ENCODE measurements at places on chromosomes 16 and 17.
A peak's percentile ranks its signal among the peaks of the same experiment; 100 is the strongest.

- no peak for DNase-seq
These were observed 126.6 kb downstream of the RPTOR start for GRCh38 chr17:80671039-80671824.

DNA sequence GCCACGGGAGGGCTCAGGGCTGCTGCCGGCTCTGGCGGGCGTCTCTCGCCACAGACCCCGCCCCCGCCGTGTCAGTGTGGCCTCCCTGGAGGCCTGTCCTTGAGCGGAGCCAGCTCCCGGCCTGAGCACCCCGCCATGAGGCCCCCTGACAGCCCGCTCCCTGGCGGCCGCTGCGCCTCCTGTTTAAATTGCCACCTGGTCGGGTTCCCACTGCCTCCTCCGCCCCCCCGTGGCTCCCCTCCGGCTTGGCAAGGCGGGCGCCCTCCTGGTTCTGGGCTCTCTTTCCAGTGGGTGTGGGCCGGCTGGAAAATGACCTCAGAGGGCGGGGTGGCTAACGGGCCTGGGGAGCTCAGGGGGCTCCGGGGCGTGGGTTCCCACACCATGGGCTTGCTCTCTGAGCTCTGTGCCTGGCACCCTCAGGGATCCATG lies 42.1 kb upstream of the SSTR5 start:
- DNase-seq = no peak

DNA sequence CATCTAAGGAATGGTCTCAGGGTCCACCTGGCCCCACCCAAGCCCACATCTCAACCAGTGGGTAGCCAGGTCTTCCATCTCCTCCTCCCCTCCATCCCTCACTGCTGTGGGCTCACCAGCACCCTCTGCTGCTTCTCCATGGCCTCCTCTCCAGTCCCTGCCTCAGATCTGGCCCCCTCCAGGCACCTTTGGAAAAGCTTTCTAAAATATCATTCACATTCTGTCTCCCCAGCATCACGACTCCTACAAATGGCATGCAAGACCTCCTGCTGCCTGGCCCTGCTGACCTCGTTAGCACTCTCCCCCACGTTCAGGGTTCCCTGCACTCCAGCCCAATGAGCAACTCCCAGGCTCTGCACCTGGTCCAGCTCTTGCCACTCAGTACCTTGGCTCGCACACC lies 13.7 kb downstream of the GLP2R start:
- no peak for DNase-seq

DNA sequence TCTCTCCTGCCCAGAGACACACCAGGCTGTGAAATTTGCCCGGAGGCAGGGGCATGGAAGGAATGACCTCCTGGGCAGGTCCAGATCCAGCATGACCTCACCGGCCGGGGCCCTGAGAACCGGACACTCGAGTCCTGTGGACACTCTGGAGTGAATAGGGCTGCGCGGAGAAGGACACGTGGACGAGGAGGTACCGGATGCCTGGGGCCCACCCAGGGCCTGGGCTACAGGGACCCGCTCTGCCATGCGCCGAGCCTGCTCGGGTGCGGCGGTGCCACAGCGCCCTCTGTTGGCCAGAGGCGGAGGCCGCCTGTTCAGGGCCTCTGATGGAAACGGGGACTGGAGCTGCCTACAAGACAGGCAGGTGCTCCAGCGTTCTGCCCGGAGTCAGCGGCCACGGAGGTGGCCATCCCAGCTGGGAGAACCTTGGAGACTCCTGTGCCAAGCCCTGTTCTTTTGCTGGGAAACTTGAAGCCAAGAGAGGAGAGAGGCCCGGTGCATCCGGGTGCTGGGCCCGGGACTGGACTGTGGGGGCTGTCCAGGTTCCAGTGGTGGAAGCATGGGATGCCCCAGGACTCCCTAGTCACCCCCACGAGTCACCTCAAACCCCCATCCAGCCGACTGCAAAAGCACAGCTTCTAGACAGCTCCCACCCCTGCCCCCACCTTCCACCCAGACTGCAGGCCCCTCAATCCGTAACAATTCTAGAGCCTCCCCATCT lies 19.3 kb upstream of the NXPH3 start:
- peak; percentile 71 for DNase-seq

- no peak for DNase-seq
These were observed 154.7 kb downstream of the ZNF423 start for GRCh38 chr16:49701065-49701685.

DNA sequence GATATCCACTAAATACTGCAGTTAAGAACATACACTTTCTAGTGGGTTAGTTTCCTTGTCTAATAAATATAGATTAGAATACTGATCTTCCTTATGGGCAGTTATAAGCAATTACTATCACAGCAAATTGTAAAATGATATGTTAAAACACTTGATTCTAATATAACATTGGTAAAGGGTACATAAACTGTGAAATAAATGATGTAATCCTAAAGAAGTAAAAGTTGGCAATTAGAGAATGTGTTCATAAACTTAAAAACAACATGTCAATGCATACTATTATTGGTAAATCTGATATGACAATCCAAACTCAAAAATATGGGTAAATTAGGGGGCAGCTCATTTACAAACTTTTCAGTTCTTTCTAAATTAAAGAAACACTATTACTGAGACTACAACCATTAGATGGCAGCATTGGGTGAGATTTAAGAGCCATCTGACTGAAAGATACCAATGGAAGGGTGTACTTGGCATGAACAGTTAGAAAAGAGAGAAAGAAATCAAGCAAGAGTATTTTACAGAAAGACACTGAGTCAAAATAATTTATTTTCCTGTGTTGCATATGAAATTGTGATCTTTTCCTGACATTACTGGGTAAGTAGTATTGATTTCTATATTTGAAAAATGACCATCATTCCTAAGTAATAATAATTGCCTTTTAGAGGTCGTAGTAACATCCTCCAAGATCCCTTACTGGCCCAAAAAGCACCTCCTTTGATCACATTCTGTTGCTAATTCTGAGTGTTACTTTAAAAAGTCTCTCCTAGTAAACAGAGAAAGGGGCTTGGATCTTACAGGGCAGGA lies 119.6 kb downstream of the SPAG9 start:
- peak; percentile 27 for DNase-seq

DNA sequence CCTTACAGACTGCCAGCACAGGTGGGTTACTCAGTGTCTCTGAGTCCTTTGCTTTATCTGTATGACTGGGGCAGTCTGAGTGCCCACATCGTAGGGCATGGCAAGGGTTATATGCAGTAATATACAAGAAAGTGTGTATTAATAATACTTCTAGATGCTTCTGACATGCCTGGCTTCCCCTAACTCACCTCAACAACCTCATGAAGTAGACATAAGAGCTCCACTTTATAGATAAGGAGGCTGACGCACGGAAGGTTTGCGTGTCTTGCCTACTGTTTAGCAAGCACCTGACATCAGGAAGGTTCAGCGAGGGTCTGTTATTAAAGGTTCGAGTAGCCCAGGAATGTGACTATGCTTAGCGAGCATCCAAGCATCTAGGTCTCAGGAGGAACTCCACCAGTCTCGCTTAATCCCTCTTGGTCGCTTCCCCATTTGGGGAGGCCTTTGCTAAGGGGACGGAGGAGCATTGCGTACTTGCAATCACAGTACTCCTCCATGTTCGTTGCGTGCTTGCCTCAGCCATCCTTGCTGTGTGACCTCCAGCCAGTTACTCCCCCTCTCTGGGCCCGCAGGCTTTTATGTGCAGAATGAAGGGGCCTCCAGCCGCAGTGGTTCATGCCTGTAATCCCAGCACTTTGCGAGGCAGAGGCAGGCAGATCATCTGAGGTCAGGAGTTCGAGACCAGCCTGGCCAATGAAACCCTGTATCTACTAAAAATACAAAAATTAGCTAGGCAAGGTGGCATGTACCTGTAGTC lies 1.6 kb downstream of the KCNG4 start:
- DNase-seq = no peak

GRCh38 chr17:66750116-66750515 lies 84.8 kb upstream of the CACNG5 start:
- DNase-seq = no peak

GRCh38 chr16:50275428-50276325 lies 9.3 kb downstream of the ADCY7 start:
- DNase-seq = no peak

GRCh38 chr17:4175921-4176807 lies 33.2 kb downstream of the CYB5D2 start:
- peak; percentile 31 for DNase-seq

DNA sequence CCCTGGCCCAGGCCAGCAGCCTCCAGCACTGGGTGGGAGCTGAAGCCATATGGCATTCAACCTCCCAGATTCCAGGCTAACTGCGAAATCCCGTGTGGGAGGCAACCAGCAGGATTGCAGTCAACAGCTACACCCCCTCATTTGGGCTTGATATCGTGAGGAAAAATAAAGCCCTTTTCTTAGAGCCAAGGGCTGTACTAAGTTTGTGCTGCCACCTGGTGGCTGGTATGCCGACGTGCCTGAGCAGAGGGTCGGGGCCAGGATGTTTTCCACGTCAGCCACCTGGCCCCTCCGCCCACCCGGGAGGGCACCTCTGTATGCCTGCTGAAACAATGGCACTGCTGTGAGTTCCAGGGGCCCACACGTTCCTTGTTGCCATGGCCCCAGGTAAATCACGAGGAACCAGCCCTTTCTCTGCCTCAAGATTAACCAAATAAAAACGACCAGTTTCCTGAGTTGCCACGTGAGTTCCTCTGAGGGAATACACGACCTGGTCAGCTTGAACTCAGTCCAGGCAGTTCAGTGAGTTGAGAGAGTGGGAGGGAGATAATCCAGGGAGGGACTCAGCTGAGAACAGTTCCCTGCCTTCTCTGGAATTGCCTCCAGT lies 9.0 kb downstream of the TMEM98 start:
- peak; percentile 66 for DNase-seq

DNA sequence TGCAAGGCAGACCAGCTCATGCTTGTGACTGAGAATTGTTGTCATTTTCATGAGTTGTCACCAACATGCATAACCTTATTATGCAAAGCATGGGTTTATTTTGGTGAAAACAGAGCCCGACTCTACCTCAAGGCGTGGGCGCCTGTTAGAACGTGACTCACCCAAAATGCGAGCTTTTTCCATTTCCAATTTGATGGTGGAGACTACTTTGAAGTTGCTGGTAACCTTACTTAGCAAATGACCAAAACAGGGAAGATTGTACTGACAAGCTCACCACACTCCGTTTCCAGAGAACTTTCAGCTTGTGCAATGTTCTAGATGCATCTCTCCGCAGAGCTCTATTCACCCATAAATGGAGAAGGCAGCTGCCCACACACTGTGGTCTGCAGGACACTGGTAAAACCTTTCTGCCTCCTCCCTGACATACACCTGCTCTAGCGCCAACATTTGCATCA lies 284.5 kb downstream of the MAF start:
- peak; percentile 53 for DNase-seq

- DNase-seq = no peak
These were observed 1.7 kb downstream of the NLRC3 start for GRCh38 chr16:3575491-3575890.

DNA sequence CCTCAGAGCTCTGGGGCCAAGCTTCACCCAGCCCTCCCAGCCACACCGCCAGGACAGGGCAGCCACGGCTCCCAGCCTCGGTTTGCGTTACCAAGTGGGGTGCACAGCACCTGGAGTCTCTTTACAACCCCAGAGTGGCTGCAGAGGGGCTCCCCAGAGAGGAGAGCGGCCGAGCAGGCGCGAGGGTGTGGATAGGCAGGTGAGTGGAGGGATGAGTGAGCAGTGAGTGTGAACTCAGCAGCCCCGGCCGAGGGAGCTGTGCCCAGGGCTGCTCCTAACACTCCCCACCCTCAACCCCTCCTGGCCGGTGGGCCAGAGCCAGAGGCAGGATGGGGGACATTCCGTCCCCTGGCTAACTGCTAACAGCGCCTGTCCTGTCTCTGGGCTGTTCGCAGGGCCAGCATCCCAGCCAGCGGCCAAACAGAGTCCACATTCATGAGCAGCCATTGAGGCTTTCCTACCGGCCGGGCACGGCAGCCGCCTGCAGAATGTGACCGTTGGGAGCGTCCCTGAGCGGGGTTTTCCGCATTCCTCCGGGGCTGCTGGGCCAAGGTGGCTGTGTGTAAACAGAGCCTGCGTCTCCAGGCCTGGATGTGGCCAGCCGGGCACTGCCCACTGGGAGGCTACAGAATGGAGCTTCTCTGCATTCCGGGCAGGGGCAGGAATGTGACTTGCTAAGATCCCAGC lies 5.3 kb downstream of the ZNF469 start:
- DNase-seq = no peak

DNA sequence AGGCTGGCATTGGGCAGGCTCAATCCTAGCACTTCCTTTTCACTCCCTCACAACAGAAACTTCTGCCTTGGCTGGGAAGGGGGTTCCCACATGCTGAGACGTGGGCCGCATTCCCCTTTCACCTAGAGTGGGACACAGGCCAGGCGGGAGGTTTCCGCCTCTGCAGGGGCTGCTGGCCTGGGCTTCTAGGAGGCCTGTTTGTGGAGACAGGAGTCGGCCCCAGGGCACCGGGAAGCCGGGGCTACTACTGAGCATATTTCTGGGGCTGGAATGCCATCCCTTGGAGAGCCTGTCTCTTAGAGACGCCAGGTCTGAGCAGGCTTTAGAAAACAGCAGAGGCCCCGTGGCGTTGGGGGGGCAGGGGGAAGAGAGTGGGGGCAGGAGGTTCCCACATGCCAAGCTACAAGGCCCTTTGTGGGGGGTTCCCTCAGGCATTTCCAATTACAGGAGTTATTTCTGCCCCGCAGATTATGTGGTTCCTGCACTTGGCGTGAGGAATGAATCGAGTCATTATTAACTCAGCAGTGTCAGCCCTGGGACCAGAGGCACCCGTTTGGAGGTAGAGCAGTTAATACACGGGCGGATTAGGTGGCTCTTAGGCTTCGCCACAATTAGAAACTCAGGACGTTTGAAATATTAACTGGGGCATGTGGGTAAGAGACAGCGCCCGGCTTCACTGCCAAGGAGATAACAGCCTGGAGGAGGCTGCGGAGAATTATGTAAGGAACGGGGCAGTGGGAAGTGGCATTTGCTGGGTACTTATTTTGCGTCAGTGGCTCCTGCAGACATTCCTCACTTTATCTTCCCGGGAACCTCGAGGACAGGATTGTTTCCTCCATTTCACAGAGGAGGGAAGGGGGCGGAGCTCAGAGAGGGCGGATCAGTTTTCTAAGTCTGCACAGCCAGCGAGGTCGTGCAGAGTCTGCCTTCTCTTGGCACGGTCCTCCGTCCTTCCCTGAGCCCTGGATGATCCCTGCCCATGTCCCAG lies 162.5 kb downstream of the MAF start:
- DNase-seq = no peak

DNA sequence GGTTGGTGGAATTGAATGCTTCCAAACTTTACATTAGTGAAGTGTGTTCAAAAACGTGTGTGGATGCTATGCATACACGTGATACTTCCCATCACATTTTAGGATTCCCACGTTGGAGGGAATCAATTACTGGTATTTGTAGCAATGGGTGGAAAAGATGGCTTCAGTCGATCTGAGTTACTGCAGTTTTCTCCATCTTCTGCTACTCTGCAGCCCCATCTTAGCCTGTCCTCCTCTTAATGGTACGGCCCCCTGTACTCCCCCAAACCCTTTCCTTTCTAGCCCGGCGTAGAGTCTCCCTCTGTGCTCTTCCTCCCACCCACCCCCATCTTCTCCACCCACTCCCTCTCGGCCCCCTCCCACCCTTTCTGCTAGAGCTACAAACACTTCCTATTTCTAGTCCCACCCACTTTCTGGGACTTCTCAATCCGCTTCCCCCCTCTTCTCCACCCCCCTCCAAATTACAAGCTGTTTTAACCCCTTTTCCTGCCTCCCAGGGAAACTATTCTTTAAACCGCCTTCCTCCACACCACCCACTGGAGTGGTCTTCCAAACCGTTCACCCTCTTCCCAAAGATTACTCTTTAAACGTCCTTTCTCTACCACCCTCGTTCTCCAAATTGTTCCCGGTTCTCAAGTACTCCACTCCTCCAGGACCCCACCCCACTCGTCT lies 1.1 kb downstream of the CHTF8 start:
- peak; percentile 25 for DNase-seq

Measured in activated CD4-positive, alpha-beta T cell treated with anti-CD3 and anti-CD28 coated beads for 4 hours (primary cell).